ENCODE measurements at places on chromosomes 4 and X. TPM values are rescaled to one million over a fixed set of nuclear protein-coding genes. Genes with fewer than 3 reads are reported as not detected.
A peak's percentile ranks its signal among the peaks of the same experiment; 100 is the strongest.

OTUD5 gene
- 45.8 TPM for total RNA-seq

F8A2 gene
- not detected for total RNA-seq

STK32B gene
- total RNA-seq: 1.3 TPM

DNA sequence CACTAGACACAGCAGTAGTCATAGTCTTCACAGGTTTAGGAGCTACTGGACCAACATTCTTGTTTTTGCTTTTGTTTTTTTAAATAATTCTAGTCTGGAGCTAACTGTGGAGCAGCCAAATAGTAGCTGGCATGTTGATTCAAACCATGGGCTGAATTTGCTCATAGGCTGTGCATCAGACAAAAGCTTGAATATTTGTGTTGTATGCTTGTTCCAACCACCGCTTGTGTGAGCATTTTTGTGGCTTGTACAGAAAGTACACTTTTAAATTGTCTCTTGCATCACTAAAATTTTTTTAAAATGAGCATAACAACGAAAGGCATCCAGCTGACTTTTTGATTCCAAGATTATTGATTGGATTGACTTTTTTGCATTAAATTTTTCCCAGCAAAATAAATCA lies 39.6 kb downstream of the CCNI start:
- H3K27ac ChIP-seq: no peak overlapping the region
- peaks cover 48% of the 10 kb centered on the region for H3K36me3 ChIP-seq

- no peak overlapping the region for H3K27ac ChIP-seq
- H3K4me3 ChIP-seq: no peak overlapping the region
- H3K4me1 ChIP-seq: no peaks in the 10 kb centered on the region
- H3K27me3 ChIP-seq: peaks cover 25% of the 10 kb centered on the region
- DNase-seq: no peak
Observed at GRCh38 chr4:3783693-3784306, 17.6 kb downstream of the ADRA2C start.

DNA sequence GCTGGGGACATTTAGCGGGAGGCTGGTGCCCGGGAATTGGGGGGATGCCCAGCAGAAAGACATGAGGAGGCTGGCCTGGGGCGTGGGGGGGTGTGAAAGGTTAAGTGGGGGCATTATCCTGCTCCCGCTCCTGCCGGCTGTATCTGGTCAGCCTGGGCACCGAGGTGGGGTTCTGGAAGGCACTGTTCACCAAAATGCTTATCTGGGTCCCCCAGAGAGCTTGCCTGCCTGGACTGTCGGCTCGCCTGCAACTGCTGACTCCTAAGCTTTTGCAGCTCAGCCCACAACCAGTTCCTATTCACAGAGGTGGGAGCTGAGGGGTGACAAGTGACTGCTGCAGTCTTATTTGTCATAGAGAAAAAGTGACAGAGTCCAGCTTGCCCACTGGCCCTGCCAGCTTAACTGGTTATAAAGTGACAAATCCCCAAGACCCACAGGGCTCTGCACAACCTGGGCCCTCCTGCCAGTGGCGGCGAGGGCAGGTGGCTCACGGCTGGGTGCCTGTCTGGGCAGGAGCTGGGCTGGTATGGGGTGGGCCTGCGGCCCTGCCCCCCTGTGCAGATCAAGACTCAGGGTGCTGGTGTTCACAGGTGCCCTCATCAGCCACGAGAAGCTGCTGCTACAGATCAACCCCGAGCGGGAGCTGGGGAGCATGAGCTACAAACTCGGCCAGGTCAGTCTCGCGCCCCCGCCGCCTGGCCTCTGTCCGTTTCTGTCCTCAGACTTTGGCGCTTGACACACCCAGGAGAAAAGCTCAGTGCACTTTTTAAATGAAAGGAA lies 23.7 kb upstream of the MSANTD1 start:
- H3K36me3 ChIP-seq: peaks cover 94% of the 10 kb centered on the region
- DNase-seq: peak; percentile 47
- no peak overlapping the region for H3K4me3 ChIP-seq
- peaks cover 16% of the 10 kb centered on the region for H3K4me1 ChIP-seq
- no peaks in the 10 kb centered on the region for H3K27me3 ChIP-seq

All from lower lobe of right lung (tissue), 2 donors.